SIG-M5 (cell line): ENCODE measurements at places on chromosomes 11 and 22.

GRCh38 chr11:94036096-94036495 is 14.9 kb downstream of the HEPHL1 start:
- DNase-seq, result no peak

DNA sequence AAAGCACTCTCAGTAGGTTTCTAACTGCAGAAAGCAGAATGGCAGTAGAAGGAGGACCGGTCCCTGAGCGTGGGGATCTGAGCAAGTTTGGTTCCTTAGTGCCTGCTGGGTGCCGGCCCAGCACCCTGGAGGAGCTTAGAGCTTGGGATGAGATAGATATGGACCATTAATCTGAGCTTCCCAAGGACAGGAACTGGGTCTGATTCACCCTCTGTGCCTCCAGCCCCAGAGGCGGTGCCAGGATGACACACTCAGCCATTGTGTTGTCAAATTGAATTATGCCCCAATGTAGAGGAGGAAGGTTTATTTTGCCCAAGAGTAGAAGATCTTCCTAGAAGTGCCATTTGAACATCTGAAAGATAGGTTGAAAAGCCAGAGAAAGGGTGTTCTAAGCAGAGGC is 4.3 kb downstream of the ZC3H7B start:
- DNase-seq, result no peak

DNA sequence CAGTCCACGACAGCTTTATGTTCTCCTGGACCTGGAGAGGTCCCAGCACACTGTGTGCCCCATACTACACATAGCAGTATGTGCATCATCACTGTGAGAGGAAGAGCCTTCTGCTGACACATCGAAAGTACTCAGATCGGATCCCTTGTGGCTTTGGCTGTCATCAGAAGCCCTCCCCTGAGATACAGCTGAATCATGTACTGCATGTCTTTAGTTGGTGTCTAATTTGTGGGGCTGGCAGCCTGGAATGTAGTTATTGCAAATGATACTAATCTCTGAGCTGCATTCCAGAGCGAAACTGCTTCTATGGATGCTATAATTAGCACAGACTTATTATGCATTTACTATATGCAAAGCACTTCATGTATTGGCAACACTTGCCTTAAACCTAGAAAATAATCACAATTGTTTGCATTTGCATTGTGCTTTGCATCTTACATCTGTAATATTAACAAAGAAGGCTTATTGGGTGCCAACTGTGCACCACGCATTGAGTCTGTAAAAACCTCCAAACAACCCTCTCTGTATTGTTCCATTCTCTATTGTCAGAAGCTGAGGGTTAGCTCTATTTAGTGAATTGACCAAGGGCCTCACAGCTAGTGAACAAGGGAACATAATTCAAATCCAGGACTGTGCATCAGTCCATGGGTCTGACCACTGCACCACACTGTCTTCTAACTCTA is 89.2 kb upstream of the CRTAM start:
- peak; percentile 33 for DNase-seq

DNA sequence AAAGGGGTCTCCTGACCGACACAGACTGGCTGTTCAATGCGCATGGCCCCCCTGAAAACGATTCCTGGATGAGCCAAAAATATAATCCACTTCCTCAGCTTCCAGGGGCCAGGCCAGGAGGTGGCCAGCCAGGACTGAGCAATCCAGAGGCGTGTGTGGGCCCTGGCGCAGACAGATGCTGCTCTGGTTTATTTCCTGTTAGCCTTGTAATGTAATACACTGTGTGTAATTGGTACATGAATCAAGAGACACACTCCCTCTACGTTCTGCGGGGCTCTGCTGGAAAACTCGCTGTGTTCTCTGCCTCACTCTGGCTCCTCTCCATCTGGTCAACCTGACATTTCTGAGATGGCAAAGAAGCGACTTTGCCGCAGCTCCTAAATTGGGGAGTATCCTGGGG is 26.3 kb upstream of the ISX start:
- no peak for DNase-seq

DNA sequence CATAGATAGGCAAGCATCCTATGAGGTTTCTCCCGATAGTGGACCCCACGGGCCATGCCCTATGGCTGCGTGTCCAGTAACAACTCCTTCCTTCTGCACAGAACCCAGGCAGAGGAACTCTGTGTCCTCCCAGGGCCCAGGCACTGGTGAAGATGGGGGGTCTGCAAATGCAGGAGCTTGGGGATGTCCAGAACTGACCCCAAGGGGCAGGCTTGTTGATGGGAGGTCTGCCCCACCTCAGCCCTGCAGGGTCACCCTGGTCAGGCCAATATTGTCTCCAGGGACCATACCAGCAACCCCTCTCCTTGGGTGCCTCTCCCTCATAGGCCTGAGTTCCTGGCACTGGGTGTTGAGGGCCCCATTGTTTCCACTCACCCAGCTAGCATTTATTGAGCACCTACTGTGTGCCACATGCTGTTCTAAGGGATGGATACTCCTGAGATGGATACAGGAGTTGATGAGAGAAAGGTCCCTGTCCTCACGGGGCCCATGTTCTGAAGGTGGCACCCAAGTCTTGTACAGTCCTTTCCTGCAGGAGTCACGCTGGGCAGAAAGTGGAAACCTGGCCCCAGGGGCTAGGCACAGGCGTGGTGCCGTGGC is 26.3 kb upstream of the TXNRD2 start:
- no peak for DNase-seq

GRCh38 chr11:122646549-122647340 is 8.8 kb upstream of the UBASH3B start:
- no peak for DNase-seq

DNA sequence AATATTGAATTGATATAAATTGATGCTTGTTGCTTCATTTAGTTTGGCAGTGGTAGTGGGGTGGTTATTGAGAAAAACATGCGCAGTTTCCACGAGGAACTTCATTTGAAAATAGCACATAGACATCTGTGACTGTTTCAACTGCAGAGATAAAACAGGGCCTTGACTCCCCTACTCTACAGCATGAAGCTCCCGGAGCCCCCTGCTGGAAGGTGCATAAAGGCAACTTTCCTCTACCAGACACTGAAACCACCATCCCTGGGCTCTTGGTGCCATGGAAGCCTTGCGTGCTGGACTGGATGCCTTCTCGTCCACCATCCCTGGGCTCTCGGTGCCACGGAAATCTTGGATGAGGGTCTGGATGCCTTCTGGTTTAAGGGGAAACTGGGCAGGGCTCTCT is 195.9 kb downstream of the CSNK2A3 start:
- no peak for DNase-seq

DNA sequence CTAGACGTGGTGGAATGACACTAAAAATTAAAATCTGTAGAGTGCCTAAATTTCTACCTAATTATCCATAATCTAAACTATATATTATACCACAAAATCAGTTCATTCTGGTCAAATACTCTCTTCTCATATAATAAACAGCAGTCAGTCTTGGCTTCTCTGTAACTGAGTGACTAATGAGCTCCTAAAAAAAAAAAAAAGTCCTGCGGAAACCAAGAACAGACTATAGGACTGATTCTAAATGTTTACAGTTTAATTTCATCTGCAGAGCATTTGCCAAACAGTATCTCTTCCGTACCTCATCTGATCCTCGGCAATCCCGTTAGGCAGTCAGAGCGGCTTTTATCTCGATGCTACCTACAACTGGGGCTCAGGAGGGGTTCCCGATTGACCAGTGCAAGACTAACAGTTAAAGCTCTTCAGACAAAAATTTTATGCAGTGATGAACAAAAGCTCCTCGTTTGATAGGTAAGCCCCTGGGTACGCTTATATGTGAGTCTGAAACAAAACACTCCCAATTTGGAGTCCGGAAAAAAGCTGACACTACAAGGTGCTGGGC is 686 bp downstream of the KIF18A start:
- no peak for DNase-seq

GRCh38 chr11:46127150-46127638 is 5.9 kb upstream of the PHF21A start:
- peak; percentile 90 for DNase-seq

DNA sequence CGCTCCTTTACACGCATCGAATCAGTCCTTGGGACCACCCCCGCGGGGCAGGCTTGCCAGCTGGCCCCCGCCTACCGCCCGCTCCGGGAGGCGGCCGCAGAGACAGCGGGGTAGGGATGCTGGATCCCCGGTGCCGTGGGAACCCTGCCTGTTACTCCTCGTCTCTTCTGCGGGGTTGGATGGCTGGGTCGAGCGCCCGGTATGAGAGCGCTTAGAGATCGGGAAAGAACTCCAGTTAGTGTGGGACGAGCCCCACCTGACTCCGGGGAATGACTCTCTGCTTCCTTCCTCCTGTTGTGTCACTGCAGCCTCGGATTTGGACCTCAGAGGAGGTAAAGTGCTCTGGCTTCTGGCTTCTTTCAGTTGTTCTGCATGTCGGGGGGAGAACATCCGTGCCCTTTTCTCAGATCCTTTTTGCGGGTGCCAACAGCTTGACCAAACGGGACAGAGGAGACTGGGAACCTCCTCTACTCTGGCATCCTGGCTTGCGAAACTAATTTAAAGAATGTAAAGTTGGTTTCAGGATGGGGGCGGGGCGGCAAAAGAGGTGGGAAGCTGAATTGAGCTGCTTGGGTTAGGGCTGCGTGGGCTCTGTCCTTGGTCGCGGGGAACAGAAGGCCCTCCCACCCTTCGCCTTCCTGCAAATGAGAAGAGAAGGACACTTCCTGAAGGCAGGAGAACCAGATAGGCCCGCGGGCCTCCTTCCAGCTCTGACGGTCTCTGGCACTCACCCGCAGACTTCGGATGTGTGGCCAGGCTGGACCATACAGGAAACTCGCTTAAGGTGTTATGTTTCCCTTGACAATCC is 938 bp downstream of the LAYN start:
- DNase-seq, result no peak

DNA sequence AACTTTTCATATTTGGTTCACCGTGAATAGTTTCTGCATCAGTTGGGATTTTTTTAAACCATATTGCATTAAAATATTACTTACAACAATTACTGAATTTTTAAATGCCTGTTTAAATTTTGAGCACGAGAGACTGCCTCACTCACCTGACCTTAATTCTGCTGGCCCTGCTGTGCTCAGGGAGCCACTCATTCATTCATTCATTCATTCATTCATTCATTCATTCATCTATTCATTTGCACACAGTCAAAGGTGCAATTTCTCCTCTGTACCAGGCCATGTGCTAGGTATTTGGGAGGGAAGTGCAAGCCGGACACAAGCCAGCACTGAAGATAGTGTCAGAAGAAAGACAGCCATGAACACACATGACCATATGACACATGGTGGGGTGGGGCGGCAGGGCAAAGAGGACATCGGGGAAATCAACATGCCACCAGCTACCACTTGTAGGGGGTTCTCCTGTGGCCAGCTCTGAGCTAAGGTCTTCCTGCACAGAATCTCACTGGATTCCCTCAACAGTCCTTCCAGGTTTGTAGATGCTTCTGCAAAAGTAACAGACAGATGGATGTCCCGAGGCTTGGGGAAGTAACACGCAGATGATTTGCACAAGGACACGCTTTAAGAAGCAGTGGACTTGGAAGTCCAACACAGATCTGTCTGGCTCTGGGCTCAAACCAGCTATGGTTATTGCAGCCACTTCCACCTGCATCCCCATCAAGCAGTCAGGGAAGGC is 568 bp upstream of the CSF2RB start:
- no peak for DNase-seq

- no peak for DNase-seq
Measured at GRCh38 chr11:132674151-132674550, 858.1 kb downstream of the OPCML start.
